Fibroblast of the conjunctiva (primary cell): ENCODE measurements at places on chromosomes 1 and 21.

- no peak for DNase-seq
Measured at GRCh38 chr1:239413916-239414315, 27.5 kb downstream of the CHRM3 start.

DNA sequence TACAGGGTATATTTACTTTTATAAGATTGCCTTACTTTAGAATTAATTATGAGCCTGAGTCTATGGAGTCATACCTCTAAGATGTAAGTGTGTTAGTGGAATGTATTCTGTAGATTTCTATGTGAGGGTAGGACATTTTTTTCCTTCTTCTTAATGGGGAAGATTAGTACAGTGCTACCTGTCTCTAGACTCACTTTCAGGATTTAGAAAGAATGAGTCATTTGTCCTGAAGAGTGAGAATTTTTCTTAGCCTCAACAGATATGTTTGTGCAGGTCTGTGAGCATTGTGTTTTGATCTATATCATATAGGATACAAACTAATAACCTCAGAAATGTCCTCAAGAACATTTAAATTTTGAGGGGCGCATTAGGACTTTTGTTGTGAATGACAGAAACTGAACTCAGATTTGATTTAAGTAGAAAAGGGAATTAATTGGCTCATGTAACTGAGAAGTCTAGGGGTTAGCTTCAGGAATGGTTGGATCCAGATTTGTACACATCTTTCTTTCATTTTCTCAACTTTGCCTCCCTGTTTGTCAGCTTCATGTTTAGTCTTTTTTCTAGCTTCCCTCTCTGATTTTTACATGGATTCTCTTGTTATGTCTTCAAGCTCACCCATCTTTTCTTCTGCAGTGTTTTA lies 45.3 kb downstream of the TTC3 start:
- DNase-seq, result no peak

DNA sequence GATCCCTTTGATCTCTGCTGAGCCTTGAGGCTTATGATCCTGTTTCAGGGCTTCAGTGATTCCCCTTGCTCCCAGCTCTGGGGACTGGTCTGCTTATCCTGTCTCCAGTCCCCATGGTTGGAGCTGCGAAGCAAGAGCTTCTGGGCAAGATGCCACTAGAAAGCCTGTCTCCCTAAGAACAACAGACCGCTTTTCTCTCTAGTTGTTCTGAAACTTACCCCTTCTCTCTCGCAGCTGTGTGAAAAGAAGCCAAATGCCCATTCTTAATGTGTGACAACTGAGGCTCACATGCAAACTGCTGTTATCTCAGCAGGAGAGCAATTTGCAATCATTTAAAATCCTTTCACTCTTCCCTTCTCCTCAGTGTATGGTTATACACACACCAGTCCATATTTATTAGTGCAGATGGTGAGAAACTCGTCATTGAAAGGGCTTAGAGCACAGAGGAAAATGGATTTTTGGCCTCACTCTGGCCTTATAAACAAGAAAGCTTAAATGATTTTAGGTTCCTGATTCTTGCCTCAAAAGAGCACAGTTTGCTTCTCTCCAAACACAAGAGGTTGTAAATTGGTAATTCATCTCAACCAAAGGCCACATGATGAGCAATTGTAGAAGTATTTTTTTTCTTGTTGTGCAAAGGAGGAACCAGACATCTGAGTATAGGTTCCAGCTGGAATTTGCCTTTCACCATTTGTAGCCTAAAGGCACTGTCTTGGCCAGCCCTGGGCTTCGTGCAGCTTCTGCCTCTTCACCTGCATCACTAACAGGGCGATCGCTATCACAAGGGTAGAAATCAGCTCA lies 179.2 kb upstream of the LMO4 start:
- no peak for DNase-seq

- DNase-seq, result no peak
Measured at GRCh38 chr21:38944903-38945302, 139.2 kb downstream of the ETS2 start.

- DNase-seq, result peak; percentile 21
Measured at GRCh38 chr1:195591917-195592672, 1016.1 kb downstream of the KCNT2 start.

- DNase-seq, result no peak
Measured at GRCh38 chr1:84675106-84675505, 15.2 kb downstream of the SSX2IP start.

GRCh38 chr1:34693081-34693480 lies 61.8 kb upstream of the GJB5 start:
- no peak for DNase-seq

- DNase-seq, result no peak
Measured at GRCh38 chr1:21129407-21129806, 47.3 kb downstream of the EIF4G3 start.

DNA sequence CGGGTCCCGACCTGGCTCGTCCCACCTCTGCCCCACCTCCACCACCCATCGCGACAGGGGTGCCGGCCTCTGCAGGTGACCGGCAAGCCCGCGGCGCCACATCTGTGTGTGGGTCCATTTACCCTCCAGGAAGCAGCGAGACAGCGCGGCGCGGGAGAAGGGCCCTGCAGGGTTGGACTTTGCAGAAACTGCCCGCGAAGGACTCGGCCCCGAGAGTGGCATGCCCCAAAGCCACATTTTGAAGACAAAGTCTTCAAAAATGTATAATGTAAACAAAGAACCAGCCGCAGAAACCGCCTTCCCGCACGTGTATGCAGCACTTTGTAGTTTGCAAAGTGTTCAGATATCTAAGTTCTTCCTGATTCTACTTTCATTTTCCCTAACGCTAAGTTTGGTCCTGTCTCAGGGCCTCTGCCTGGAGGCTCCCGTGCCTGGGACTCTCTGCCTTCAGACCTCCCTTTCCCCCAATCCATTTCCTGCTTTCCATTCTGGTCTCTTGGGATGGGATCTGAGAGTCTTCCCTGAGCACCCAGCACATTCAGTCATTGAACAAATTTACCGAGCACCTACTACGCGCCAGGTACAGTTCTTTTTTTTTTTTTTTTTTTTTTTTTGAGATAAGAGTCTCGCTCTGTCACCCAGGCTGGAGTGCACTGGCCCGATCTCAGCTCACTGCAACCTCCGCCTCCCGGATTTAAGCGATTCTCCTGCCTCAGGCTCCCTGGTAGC lies 524 bp upstream of the TMCO4 start:
- DNase-seq, result peak; percentile 42

GRCh38 chr1:223776075-223776814 lies 63.9 kb downstream of the CAPN2 start:
- peak; percentile 28 for DNase-seq

GRCh38 chr1:103197216-103197615 lies 88.9 kb upstream of the COL11A1 start:
- DNase-seq, result no peak

DNA sequence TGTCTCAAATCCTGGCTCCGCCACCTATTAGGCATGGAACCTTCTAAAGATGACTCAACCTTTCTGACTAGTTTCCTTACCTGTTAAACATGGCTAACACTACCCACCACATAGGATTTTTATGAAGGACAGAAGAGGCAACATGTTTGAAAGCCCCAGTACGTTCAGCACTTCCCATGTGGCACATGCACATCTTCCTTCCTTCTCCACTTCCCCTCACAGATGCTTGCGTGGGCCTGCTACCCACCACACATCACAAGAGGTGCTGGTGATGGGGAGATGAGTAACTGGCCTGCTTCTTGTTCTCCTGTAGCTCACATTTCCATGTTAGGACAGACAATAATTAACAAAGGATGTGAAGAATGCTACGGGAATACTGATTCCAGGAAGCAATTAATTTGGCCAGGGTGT lies 7.1 kb downstream of the ZBTB21 start:
- DNase-seq, result no peak

GRCh38 chr1:60969971-60970509 lies 112.3 kb upstream of the NFIA start:
- DNase-seq, result no peak

DNA sequence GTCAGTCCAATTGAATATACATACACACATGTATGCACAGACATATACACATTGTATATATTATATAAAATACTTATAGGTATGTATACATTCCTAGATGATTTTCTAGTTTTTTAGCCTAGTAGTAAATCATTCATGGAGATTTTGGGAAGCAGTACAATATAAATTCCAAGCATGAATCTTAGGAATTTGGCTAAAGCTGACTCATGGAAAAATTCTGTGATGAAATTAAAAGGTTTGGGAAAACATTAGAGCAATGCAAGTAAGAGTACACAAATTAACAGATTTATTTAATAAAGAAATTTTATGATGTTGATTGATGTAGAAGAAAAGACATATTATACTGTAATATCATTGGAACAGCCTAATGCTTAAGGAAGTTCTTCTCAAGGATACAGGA lies 43.7 kb upstream of the PTGFR start:
- no peak for DNase-seq

DNA sequence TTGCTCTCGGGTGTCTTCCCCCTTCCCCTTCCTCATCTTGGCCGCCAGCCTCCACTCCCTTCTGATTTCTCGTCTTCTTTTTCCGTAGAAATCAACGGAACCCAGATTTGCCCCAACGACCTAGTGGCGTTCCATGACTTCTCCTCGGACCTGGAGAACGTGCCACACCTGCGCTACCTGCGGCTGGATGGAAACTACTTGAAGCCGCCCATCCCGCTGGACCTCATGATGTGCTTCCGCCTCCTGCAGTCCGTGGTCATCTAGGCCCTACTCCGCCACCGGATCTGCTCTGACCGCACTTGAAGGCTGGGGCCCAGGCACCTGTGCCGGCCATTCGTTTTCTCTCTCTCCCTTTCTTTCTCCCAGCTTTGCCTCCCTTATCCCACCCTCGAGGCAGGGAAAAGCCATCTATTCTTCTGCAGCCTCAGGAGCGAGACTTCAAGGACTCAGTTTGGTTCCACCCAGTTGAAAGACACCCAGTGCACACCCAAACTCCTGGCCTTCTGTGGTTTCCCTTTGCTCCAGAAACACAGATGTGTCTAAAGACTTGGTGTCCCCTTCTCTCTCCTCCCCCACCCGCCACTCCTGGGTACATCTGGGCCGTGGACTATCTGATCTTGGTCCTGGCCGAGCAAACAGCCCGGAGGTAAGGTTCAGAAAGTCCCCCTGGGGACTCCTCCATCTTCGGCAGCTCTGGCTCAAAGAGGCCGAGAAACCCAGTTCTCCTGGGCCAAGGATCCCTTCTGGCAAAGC lies 7.2 kb upstream of the OPTC start:
- DNase-seq, result no peak

- no peak for DNase-seq
Measured at GRCh38 chr21:31297806-31298205, 46.3 kb downstream of the TIAM1 start.

DNA sequence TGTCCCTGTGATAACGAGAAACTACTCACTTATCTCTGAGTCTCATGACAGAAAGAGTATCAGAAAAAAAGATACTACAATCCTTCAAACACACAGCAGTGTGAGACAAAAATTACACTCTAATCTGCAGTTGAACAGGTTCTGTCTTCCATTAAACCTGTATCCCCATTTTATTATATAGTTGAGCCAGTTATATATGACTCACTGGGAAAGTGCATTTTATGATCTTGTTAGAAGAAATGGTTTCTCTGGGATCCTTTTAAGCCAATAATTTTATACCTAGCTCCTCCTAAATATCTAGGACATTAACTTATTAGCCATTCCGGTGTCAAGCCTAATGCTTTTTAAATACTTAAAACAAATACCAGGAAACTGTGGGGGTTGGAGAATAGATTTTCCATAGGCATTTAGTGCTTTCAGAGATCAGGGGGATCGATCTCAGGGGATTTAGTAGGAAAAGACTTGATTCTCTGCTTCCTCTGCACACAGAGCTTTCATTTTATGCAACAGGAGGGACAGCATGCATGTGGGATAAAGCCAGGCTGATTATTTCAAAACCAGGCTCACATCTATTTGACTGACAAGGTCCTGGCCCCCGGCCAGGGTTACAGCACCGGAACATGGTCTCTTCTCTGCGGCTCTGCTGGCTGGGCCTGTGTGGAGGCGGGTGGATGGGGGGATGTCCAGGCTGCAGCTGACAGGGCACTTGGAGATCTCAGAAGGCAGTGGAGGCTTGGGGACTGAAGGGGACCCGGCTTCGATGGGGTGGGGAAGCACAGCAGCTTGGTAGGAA lies 310.6 kb downstream of the DISC1 start:
- no peak for DNase-seq
